Neural crest cell (in vitro differentiated cells): ENCODE measurements at places on chromosomes 7 and 10. TPM values are rescaled to one million over a fixed set of nuclear protein-coding genes. Genes with fewer than 3 reads are reported as not detected.

The WNT2 gene
- total RNA-seq = not detected in 2 replicates

DNA sequence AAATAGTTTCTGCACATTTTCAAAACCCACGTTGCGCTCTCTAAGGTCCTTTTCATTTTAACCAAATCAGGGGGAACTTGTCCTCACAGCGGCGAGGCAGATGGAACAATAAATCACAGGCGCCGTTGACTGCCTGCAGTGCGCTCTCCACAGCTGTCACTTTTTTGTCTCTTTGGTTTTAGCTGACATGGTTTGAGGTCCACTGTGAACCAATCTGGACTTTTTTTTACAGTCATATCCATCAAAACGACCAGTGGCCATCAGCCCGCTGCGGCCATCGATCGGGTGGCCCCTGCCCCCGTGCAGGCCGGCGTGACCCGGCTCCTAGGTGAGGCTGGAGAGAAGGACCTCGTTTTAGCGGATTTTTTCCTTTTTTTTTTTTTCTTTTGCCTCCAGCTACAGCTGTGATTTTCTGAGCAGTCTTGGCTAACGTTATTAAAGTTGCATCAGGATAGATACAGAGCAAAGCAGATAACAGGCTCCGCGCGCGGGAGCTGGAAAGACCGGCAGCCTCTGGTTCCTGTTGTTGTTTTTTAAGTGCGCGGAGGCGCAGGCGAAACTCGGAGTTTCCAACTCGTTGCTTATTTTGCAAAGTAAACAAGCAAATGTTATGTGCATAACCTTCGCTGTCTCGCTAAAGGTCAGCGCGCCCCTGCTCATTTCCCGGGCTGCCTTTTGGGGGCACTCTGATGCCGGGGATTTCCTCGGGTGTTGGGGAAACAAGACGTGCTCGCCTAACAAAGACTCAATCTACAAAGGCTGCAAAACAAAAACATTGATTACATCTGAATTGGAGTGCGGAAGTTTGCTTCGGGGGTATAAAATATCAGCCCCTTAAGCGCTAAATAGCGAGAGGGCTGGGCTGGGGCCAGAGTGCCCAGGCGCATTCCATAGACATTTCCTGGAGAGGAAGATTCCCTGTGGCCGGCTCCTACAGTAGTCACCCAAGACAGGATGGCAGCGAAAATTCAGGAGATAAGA lies 414.8 kb upstream of the MKI67 start:
- peak; percentile 36 for DNase-seq

DNA sequence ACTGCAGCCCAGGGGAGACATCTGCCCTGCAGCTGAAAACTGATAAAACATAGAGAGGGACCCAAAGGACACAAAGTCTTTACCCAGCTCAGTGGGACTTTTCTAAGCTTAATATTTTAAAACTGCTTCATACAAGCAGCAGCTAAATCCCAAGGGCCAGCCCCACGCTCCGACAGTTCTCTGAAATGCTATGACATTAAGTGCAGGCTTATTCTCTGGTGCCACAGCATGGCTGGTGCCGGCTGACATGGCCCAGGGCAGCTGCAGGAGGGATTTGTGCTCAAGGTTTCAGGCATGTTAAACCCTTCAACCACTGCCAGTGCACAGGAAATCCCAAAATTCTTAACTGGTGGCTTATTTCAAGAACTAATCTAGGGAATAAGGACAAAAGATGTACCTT lies 170.9 kb downstream of the PARD3 start:
- no peak for DNase-seq

- DNase-seq = no peak
Measured at GRCh38 chr7:79636849-79637248, 183.4 kb upstream of the MAGI2 start.

The DNAJC30 gene
- total RNA-seq = 11.1 and 11.4 TPM in 2 replicates

DNA sequence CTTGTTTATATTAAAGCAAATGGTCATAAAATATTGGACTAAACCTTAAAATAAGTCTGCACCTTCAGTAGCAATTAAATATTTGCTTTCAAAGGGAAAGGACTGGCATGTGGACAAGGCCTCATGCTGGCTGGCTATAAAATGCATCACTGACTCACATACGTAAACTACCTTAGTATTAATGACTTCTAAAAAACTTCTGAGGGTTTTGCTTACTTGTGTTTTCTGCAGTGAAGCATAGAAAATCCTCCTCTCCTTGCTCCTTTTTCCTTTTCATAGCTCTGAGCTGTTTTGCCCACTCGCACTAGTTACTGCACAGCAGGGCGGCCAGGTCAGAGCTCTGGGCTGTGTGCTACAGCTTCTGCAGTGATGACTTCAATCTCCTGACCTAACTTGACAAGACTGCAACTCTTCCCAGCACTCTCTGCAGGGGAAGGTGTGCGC lies 82.3 kb downstream of the CUL2 start:
- no peak for DNase-seq

GRCh38 chr10:83592337-83592935 lies 546.9 kb upstream of the GHITM start:
- DNase-seq = no peak

- DNase-seq = no peak
Measured at GRCh38 chr10:31599626-31600504, 280.8 kb downstream of the ZEB1 start.

- DNase-seq = no peak
Measured at GRCh38 chr10:1677307-1677939, 59.9 kb downstream of the ADARB2 start.

The DENND2A gene
- total RNA-seq = 29.8 and 33.7 TPM in 2 replicates

The CPEB3 gene
- total RNA-seq = 1.4 and 1.6 TPM in 2 replicates

DNA sequence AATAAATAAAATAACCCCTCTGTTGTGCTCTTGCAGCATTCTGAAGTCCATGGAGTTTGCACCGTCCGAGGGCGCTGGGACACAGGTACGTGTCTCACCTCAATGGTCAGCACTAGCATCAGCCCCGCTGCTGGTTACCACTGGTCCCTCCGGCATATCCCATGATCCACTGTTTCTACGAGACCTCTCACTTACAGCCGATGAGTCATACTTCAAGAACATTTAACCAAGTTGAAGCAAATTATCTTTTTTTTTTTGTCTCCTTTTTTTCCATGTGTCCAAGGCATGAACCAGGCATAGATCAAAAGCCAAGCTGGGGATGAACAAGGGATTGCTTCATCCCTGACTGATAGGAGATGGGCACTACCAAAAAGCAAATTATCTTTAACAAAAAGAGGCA lies 92.9 kb upstream of the SH2B2 start:
- no peak for DNase-seq

The TDRD1 gene
- total RNA-seq = not detected in 2 replicates

The KIAA1217 gene
- total RNA-seq = 8.8 and 10.5 TPM in 2 replicates

The NPSR1 gene
- total RNA-seq = not detected in 2 replicates

GRCh38 chr10:100468978-100469377 lies 6.2 kb downstream of the WNT8B start:
- no peak for DNase-seq

GRCh38 chr7:40120020-40120419 lies 14.4 kb downstream of the MPLKIP start:
- DNase-seq = no peak

DNA sequence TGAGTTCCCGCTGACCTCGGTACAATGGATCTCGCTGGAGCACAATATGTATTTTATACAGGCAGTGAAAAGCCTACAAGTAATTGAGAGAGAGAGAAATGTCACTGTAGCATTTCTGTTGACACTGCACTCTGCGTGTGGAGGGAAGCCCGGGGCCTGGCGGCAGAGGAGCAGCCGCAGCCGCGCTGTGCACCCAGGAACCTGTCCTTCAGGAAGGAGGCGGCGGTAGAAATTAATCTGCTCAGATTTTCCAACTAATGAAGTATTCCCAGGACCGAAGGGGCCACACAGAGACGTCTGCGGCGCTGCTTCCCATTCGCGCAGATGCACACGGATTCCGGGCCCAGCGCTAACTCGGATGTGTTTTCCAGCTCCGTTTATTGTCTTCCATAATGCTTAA lies 170.1 kb downstream of the EBF3 start:
- no peak for DNase-seq

DNA sequence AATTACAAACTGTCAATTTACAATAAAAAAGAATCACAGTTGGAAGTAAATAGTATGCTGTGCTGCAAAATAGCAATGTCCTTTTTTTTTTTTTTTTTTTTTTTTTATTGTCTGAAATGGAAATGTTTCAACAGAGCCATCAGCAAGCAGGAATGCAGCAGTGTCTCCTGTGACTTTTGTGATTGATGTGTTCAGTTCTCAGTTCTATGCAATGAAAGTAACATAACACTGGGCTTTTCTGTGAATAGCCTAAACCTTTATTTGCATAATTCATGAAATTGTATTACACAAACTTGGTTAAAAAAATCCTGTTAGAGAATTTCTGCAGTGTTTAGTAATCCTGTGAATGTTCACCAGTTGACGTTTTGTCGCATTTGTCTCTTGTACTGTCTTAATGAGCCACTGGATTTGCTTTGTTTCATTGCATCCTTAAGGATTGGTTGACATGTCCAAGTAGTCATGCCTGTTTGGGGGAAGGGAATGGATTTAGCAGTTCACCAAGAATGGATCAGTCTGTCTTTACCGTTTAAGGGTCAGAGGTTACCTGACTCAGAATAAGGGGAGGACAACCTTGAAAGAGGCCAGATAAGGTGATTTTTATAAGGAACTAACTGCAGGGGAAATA lies 192.7 kb downstream of the MLLT10 start:
- no peak for DNase-seq

The BAMBI gene
- 4.8 and 5.5 TPM in 2 replicates for total RNA-seq

GRCh38 chr10:73788864-73789658 lies 3.7 kb downstream of the ZSWIM8 start:
- DNase-seq = no peak

DNA sequence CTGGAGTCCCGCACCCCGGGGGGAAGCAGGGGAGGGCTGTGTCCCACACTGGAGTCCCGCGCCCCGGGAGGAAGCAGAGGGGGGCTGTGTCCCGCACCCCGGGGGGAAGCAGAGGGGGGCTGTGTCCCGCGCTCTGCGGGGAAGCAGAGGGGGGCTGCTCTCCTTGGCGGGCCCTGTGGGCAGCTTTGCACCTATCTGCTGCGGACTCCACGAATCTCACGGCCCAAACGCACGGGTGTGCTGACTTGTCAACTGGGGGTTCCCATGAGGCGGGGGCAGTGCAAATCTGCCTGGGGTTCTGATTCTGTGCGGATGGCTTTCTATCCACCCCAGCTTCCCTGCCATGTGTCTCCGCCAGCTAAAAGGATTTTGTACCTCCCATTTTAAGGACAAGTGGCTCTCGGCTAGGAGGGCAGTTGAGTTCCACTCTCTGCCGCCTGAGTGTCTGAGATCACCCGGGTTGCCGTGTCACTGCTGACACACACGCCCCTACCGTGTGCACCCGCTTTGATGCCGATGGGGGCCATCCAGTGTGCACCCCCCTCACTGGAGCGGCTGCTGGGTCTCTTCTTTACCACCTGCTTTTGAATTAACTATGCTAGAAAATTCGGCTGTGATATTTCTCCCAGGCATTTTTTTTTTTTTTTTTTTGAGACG lies 20.5 kb downstream of the GPER1 start:
- DNase-seq = no peak

The NPVF gene
- total RNA-seq = not detected in 2 replicates

The ENTPD1 gene
- total RNA-seq = 0.27 and 0.37 TPM in 2 replicates

GRCh38 chr10:124689911-124690498 lies 54.2 kb downstream of the FAM53B start:
- DNase-seq = no peak

- DNase-seq = no peak
Measured at GRCh38 chr7:22980422-22980821, 33.5 kb downstream of the HYCC1 start.

DNA sequence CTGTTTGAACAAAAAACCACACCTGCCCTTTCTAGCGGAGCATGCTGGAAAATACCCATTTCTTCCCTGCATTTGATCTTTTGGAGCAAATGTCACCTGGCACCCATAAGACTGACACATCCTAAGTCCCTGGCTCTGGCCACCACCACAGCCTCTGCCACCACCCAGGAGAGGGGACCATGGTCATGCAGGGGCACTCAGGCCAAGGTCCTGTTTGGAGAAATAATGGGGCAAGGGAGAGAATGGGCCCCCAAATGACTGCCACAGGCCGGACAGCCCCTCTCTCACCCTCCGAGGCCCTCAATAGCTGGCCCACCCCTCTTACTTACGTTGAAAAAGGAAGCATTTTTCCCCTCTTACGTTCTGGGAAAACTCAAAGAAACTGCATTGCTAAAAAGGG lies 35.4 kb downstream of the RGS10 start:
- no peak for DNase-seq

The SFTPA1 gene
- not detected in 2 replicates for total RNA-seq

DNA sequence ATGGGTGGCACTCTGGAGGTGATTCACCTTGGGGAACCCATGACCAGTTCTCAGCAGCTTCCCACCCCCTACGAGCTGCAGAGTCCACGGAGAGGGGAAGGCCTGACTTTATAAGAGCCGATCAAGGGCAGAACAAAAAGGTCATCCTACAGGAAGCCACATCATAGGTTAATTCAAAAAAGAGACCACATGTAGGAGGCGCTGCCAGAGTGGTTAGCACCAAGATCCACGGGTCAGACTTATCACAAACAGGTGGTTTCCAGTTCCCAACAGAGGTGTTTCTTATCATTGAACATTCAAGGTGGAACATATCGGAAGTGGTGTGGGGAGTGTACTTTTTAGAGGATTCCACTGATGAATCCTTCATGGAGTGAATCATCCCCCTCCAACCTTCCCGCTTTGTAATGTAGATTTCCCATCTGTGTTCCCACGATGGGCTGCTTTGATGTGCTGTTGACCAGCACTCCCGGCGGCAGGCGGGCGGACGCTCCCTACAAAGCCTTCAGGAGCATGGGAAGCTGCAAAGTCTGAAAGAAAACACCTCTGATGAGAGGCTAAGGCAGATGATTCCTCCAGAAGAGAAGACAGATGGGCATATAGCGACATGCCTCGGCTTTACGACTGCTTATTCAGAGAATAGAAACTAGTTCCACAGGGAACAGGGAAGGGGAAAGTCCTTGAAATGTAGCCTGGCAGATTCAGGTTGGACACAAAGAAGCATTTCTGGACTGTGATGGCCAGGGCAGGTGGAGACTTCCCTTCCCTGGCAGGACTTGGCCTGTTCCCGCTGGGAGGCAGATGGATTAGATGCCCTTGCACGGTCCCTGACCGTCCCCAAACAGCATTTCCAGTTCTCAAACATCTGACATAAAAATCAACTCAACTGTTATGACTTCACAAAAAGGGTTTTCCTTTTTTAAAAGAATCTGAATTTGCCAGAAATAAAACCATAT lies 66.5 kb downstream of the AFAP1L2 start:
- DNase-seq = peak; percentile 30

- DNase-seq = no peak
Measured at GRCh38 chr7:46383605-46384004, 462.5 kb upstream of the IGFBP3 start.

DNA sequence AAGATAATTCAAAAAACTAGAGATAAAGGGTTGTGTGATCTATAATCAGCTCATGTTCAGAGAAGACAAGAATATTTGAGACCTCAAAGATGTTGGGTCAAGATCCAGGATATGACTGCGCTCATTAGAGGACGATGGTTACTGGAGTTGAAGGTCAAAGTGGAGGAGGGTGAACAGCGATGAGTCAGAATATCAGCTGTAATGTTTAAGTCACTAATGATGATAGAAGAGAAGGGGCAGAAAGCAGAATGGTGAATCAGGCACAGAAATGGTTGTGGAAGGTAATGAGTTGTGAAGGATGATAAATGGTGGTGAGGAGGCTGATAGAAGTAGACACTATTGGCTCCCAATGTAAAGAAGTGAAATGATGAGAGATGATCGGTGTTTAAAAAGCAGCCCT lies 540.3 kb downstream of the INHBA start:
- no peak for DNase-seq
